ENCODE measurements at places on chromosomes 16 and 17.

DNA sequence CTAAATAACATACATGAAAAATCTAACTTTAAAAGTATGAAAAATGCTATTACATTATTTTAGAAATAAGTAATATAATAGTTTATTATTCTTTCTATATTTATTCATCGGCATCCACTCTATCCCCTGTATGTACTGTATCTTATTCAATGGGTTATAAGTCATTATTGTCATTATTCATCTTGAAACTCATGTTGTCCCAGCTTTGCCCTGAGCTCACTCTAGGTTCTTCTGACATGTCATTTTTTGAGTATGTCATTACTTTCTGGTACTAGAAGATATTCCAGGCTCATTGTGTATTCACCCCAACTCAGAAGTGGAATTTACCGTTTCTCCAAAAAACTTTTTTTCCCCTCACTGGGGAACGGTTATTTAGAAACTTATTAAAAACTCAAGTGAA, 53.0 kb upstream of the MNT start:
- no peak for DNase-seq

GRCh38 chr16:3180445-3180878, 7.5 kb upstream of the OR1F1 start:
- DNase-seq: no peak

DNA sequence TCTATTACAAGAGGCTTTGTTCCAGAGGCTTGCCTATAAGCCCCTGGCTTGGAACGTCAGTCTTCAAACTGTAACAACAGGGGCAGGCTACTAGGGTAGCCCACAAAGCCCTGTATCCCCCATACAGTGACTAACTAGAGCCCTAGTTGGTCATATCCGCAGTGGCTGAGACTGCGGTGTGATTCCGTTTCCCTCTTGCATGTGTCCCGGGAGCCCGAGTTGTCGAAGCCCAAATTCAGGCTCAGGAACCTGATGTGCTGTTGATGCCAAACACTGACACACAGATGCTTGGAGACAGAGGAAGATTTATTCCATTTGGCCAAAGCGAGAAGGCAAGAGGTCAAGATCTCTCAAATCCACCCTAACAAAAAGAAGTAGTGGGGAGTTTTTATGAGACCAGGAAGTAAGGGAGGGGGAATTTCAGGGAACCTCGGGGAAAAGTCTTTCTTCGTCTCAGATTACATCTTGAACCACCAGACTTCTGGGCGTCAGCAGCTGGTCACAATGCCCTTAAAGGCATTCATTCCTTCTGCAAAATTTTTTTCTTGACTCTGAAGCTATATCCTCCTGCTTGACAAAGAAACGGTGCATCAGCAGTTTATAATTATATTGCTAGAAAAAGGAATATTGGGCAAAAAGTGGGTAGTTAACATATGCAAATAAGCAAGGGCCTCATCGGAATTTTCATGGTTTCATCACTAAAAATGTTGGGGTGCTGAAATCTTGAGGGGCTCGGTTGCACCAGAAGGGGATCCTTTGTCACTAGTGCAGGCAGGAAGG, 879 bp downstream of the SLFN5 start:
- DNase-seq: peak; percentile 83

DNA sequence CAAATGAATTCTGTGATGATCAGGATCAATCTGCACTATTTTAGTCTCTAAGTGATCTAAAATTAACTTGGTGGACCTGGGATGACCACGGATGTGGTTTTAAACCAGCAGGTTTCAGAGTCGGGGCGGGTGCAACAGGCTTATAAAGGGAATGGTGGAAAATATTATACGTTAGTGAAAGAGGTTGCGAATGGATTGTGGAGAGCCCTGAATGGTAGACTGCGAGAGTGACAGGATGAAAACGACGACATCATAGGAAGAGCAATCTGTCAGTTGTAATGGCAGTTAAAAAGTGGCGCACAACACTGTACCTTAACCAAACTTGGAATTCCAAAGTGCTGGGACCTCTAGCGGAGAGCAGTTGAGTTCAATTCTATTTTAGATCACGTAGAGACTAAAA, 1.2 kb upstream of the CYB5B start:
- no peak for DNase-seq

DNA sequence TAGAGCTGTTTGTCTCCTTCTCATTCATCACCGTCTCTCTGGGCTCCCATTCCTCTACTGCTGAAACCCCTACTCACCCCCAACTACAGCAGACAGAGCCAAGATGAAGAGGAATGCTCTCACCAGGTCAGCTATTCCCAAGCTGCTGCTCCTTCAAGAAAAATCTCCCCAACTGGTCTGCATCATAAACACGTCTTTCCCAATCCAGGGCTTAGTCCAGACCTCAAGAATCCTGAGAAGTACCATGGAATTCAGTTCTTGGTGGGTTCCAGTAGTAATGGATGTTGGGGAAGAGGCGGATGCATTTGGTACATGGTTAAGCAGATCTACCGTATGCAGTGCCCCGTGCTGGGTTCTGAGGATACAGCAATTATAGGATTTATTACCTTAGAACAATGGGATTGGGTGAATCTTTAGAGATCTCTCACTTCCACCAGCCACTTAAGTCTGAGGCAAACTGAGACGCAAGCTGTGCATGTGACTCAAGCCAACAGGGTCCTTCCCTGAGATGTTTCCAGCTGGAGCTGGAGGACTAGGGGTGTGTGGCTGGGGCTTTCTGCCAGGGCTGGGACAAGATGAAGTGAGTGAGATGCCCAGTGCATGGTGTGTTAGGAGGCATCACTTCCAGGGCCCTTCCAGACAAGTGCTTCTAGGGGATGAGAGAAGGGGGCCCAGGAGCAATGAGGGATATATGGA, 232.7 kb upstream of the CDH5 start:
- no peak for DNase-seq

- no peak for DNase-seq
Measured at GRCh38 chr16:20334396-20334795, 7.1 kb upstream of the GP2 start.

DNA sequence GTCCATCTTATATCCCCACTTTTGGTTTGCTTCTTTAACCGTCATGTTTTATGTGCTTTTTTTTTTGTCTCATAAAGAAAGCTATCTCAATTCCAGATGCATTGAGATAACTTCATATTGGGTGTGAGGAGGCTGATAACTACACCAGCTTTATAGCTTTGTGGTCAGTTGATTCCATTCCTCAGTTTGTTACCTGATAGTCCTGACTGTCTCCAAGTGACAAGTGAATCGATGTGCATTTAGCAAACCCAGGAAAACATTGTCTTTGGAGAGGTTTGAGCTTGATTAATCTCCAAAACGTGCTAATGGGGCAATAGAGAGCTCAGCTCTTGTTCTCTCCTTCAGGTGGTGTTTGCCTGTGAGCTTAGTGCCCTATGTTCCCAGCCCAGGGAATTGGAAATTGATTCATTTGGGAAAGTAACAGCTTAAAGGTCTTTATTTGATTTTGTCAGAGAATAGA, 22.7 kb downstream of the HS3ST3B1 start:
- no peak for DNase-seq

DNA sequence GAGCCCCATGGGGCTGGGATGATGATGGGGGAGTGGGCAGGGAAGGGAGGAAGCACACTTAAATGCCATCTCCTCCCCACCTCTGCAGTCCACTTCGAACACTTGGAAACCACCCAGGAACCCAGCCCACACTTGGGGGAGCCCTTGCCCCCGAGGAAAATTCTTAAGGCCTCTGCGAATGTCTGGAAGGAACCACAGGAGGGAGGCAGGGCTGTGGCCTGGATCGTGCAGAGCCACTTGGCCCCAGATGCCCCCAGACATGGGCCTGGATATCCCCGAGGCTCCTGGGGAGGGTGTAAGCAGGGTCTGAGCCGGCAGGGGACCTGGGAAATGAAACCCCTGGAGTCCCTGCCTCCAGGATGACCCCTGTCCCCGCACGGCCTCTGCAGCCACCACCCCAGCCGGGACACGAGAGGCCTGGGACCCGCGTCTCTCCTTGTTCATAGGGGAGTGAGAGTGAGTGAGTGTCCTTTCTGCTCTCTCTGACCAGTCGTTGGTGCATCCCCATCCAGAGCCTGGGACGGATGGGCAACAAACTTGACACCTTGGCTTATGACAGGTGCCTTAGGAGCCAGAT, 11.8 kb upstream of the MTSS2 start:
- no peak for DNase-seq
